ENCODE measurements at places on chromosomes 11 and 22.

- no peak for DNase-seq
Observed at GRCh38 chr11:31492320-31492913, 17.0 kb downstream of the IMMP1L start.

GRCh38 chr11:123211149-123211852, 16.3 kb upstream of the CLMP start:
- no peak for DNase-seq

- DNase-seq: no peak
Observed at GRCh38 chr11:75420224-75421034, 12.6 kb downstream of the KLHL35 start.

- DNase-seq: no peak
Observed at GRCh38 chr22:23704829-23705228, 14.0 kb downstream of the RGL4 start.

- DNase-seq: no peak
Observed at GRCh38 chr11:13502492-13502891, 6.7 kb upstream of the PTH start.

DNA sequence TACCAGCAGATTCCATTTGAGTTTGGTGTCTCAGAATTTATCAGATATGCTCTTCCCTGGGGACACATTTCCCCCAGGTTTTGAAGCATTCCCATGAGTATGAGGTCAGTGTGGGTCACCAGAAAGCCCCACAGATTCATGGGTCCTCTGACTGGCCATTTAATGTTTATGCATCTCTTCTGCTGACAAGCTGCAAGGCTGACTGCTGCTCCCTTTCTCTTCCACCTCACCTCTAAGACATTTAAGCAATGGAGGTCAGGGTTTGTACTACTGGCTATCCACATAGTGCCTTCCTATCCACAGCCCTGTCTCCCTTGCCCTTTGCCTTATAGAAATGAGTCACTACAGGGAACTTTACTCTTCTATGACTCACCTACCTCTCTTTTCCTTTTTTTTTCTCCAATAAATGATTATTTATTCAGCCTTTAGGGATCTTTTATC, 106.0 kb upstream of the TIMP3 start:
- DNase-seq: no peak

GRCh38 chr11:111360150-111361043, 18.7 kb downstream of the POU2AF1 start:
- DNase-seq: no peak

DNA sequence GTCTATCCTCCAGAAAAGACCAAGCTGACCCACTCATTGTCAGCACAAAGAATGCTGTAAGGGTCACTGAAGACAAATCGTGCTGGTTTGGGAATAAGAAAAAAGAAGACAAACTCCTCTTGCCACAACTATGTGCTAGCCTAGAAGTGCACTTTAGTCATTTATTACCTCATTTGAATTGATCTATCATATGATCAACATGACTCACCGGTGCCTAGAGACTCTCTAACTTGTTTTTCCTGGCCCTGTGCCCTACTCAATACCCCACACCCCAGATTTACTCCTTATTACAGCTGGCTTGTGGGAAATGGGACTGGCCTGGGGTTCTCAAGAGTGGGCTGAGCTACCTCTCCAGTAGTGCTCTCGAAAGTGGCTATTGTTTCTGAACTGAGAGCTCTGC, 35.9 kb upstream of the HORMAD2 start:
- no peak for DNase-seq

GRCh38 chr11:64027651-64028397, 7.9 kb upstream of the FLRT1 start:
- DNase-seq: no peak

GRCh38 chr11:57899378-57899777, 124.3 kb upstream of the OR9Q1 start:
- DNase-seq: no peak

GRCh38 chr11:126682590-126682989, 318.0 kb downstream of the KIRREL3 start:
- no peak for DNase-seq

DNA sequence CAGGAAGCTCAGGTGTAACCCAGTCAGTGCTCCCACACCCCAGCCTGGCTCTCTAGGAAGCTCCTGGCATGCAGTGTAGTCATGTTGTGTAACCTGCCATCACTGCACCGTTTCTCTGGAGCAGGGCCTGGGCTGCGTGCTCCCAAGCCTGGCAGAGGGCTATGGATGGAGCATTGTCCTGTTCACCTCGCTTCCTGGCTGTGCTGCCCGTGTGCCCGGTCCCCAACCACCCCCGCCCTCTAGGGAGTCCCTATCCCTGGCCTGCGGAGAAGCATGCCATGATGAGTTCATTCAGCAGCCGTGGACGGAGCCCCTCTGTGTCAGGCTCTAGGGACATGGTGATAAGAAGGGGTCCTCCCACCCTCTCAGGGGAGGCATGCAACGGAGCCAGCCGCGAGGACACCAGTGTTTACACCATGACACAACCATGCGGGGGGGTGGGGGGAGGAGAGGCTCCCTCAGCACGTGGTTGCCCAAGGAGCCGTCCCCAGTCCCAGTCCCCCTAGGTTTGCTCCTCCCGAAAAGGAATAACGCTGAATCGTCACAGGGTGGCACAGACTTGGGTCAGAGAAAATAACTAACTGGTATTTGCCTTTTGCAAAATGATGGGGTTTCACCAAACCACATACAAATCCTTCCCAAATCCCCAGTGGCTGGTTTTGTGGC, 73.1 kb downstream of the FBLN1 start:
- DNase-seq: no peak

- DNase-seq: no peak
Observed at GRCh38 chr11:71421392-71421950, 26.7 kb downstream of the DHCR7 start.

DNA sequence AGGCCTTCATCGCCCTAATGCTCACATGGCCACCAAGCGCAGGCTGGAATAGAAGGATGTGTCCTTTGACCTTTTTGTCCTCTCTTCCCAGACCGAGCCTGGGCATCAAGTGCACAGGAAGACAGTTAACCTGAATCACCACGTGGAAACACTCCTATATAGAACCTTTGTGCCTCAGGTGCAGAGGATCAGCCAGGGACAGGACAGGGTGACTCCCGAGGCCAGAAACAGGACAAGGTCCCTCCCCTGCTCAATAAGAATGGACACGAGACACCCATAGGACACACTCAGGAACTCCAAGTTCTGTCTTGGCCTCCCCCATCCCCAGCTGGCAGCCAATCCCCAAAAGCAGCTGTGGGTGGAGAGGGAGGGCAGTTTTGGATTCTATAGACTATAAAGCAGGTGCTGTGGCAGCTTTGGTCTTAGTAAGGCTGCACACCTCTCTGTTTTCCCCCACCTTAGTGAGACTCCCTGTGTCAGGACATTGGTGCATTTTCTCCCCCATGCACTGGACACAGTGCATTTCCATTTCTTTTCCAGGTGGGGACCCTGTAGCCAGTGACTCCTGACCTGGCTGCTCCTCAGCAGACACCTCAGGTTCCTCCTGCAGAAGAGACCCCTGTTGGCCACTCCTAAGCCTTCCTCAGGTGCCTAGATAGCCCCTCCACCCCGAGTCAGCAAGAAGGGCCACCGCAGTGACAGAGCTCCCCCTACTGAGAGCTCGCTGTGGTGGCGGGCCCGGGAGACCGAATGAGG, 43.6 kb upstream of the POU2AF1 start:
- peak; percentile 53 for DNase-seq

- no peak for DNase-seq
Observed at GRCh38 chr11:64516226-64516625, 74.8 kb upstream of the SLC22A12 start.

- DNase-seq: no peak
Observed at GRCh38 chr11:65773784-65774411, 6.9 kb downstream of the AP5B1 start.

DNA sequence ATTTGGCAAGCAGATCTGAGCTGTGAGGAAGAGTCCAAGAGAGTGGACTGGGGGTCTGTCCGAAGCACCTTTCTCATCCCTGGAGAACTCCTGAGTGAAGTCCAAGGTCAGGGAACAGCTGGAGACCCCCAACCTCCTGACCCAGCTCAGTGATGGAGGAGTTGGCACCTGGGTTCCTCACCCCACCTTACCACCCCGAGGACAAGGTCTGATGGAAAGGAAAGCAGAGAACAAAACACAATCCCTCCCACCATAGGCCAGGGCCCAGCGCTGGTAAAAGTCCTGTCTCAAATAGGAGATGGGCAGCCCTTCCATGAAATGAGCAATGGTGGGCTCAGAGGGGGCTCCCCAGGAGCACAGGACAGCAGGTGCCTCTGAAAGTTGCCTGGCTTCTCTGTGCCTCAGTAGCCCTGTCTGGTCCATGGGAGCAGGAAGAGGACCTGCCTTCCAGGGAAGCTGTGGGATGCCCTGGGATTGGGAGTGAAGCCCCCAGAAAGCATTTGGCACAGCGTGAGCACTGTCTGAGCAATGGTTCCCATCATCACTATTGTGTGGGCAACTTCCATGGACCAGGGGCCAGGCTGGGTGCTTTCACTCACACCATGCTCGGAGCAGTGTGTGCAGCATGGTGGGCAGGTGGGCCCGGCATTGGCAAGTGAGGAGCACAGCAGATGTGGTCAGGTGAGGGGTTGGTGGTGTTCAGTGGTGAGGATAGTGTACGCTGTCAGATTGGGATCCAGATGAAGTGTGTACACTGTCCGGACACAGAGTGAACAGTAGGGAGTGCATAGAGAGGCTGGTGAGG, 7.5 kb downstream of the TRIM29 start:
- DNase-seq: no peak

DNA sequence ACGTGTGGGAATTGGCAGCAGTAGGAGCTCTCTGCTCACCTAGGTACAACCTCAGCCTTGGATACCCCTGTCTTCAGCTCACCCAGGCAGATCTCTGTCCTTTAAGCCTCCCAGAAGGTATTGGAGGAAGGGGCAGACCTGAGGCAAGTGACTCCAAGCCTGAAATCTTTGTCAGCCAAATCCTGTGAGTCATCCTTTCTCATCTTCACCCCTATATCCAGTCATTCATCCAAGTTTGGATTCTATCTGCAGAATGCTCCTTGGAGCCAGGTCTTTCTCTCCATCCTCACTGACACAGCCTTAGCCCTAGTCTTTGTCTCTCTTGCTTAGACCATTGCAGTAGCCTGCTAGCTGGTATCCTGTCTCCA, 10.4 kb upstream of the THY1 start:
- DNase-seq: no peak

Data from activated T-cell treated with anti-CD3 and anti-CD28 coated beads, Interleukin-2, amount 50 U/mL, for 4 hours (primary cell).